Hair follicular keratinocyte (primary cell): ENCODE measurements at places on chromosomes 1 and 21. TPM values are rescaled to one million over a fixed set of nuclear protein-coding genes. Genes with fewer than 3 reads are reported as not detected.

Gene SH2D5
- 77.1 and 90.8 TPM in 2 replicates for total RNA-seq

Gene PGBD5
- 0.11 TPM in 1 of 2 replicates, not detected in the other for total RNA-seq

Gene ALX3
- total RNA-seq, result not detected in 2 replicates

Gene SLFNL1
- not detected in 2 replicates for total RNA-seq

Gene B3GALT6
- total RNA-seq, result 20.5 and 27.3 TPM in 2 replicates

Gene CDC7
- total RNA-seq, result 4.3 and 11.8 TPM in 2 replicates

Gene FAM72C
- 1.2 and 5.9 TPM in 2 replicates for total RNA-seq

Gene CNTN2
- not detected in 2 replicates for total RNA-seq

Gene TENT5C
- 0.15 and 0.16 TPM in 2 replicates for total RNA-seq

Gene CSDE1
- 311 and 386 TPM in 2 replicates for total RNA-seq

Gene RGS8
- total RNA-seq, result not detected in 2 replicates

Gene LHX8
- not detected in 2 replicates for total RNA-seq

Gene CR1
- not detected in 2 replicates for total RNA-seq

Gene SPRR3
- 0.61 and 0.70 TPM in 2 replicates for total RNA-seq

Gene CLEC20A
- total RNA-seq, result not detected in 2 replicates

Gene TMPRSS15
- total RNA-seq, result not detected in 2 replicates

Gene PLPPR4
- not detected in 2 replicates for total RNA-seq

Gene GIPC2
- total RNA-seq, result 1.9 and 3.0 TPM in 2 replicates

Gene SLC44A5
- 1.3 and 2.0 TPM in 2 replicates for total RNA-seq
